ENCODE measurements at places on chromosomes 16 and 17.

DNA sequence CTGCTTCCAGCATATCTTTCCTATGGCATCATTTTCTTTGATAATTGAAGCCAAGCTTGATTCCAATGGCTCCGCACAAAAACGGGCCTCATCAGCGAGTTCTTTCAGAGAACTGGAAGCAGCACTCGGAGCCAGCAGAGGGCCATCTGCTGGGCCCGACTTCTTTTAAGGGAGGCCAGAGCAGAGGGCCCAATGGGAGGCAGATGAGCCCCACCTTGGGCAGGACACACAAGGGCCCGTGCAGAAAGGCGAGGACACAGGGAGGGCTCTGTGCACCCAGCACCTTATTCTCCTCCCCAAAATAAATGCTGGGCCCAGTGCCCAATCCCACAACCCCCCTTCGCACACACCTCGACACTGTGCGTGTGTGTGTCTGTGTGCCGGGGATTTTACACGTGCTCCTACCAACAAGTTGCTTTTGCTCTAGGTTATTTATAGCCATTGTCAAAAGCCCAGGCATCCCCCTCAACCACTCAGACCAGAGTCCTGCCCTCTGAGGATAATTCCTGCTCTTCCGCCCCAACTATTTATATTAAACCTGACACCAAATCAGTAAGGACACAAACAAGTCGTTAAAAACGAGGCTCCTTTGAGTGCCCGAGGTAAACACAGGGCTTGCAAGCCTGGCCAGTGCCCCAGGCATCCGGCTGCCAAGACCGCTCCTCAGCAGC is 6.8 kb downstream of the AXIN2 start:
- no peak for DNase-seq

DNA sequence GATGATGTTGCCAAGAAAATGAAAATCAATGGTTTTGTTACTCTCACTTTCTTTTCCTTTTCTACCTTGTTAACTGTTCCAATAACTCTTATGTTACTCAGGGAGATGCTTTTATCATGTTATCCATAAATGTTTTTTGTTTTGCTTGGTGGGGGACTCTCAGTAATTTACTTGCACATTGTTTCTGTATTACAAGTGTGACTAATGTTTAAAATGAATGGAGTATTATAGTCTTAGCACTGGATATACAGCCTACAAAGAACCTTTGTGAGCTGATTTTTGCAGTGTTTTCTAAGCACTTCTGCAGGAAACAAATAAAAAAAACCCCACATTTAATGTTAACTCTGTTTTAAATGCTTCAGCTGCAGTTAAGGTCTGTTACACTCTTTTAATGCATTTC is 12.1 kb downstream of the VMP1 start:
- no peak for DNase-seq

DNA sequence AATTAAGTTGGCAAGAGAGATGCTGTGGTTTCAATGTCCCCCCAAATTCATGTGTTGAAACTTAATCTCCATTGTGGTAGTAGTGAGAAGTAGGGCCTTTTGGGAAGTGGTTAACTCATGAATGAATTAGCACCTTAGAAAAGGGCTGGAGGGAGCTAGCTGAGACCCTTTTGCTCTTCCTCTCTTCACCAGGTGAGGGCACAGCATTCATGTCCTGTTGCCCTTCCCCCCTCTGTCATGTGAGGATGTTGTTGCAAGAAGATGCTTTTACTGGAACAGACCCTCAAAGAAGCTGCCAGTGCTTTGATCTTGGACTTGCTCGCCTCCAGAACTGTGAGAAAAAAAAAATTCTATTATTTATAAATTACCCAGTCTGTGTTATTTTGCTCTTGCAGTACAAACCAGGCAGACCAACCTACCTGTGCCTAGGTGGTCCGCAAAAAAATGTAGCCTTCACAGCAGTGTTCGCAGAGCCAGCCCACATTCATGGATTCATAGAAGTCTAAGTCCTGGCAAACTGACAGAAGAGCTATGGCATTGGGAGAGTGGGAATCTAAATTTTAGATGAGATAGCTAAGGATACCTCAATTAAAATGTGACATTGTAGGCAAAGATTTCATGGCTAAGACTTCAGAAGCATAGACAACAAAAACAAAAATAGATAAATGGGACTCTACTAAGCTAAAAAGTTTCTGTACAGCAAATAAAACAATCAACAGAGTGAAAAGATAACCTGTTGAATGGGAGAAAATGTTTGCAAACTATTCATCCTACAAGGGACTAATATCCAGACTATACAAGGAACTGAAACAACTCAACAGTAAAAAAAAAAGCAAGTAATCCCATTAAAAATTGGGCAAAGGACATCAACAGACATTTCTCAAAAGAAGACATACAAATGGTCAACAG is 32.0 kb upstream of the ABCA5 start:
- DNase-seq: no peak

GRCh38 chr16:87608400-87608985 is 6.2 kb downstream of the JPH3 start:
- DNase-seq: peak; percentile 84

DNA sequence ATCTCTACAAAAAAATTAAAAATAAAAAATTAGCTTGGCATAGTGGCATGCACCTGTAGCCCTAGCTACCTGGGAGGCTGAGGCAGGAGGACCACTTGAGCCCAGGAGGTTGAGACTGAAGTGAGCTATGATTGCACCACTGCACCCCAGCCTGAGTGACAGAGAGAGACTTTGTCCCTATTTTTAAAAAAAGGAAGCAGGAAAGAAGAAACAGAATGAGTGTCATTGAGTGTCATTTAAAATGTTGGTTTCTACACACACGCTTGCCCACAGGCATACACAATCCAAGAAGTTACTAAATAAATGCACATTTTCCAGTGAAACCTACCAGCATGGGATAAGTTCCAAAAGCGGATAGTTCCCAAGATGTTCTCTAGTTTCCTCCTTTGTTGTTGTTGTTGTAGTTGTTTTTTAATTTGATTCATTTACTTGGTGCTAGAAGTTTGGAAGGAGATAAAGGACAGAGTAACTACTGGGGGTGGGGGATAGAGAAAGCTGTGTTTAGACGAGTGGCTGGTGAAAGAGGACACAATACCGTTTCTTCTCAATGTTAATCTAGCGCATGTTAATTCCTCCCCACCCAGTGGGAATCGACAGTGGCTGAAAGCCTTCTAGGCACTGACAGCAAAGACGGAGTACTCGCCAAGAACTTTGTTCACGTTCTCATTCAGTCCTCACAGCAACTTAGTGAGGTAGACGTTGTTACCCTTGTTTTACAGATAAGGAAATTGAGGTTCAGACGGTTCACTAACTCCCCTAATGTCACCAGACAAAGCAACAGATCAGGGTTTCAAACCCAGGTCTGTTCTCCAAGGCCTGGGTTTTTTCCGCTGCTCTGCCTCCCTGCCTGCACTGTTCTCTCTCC is 17.3 kb downstream of the MRPS23 start:
- DNase-seq: no peak

DNA sequence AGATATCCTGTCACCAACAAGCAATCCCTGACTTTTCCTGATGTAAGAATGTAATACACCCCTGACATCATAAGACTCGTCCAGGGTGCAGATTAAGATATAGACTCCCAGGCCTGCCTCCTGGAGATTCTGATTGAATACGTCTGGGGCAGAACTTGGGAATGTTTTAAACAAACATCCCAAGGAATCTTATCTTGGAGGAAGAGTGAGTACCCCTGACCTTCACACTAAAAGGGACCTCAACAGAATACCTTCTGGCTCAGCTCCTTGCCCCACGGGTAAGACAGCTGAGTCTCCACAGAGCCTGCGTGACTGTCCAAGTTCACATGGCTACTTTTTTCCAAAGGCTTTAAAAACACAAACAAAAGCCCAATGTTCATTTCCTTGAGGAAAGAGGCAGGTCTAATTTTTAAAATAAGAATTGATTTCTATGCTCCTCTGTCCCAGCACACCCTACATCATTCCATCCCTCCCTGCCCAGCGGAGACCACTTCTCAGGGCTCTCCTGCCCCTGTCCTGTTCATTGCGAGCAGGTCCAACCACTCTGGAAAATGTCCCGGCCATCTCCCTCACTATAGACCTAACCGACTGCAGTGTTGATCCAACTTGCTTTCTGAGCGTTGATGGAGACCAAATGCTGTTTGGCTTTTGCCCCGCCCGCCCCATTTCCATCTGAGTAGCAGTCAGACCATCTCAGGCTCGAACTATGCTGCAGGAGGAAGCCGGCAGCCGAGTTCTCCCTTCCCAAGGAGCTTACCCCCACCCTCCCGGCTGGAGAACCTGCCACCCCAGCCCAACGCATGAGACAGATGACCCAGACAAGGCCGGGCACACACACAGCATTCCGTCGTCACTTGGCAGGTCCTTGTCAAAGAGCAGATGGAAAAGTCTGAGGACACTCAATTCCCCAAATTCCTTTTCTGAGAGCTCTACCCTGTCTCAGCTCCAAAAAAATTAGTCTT is 44.1 kb upstream of the MYH10 start:
- no peak for DNase-seq

GRCh38 chr16:67013823-67014633 is 14.9 kb upstream of the CBFB start:
- peak; percentile 89 for DNase-seq

- DNase-seq: no peak
Measured at GRCh38 chr17:67862614-67863217, 37.4 kb downstream of the BPTF start.

DNA sequence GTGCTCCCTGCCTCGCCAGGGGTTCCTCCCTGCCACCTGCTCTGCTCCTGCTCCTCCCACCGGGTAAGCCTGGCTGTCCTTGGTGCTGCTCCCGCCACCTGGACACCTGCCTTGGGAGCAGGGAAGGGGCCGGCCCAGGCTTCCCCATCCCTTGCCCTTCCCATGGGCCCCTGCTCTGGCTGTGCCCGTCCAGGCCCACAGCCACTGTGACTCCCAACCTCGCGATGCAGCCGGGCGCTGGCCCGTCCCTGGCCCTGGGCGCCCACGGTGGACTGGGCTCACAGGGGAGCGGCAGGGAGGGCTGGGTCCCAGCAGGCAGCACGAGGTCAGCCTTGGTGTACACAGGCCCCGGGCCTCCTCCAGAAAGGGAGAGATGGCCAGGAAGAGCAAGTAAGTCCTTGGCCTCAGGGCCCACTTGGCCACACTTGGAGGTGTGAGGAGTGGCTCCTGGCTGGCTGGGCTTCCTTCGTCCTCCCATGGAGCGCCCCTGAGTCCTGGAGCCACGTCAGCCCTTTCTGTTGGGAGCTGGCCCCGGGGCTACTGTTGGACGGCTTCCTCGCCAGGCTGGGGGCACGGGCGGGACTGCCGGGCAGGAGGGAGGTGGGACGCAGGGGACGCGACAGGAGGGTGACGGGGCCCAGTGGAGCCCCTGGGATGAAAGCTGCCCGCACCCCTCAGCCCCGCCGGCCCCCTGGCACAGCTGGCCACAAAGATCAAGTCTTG is 15.3 kb downstream of the ENGASE start:
- no peak for DNase-seq

DNA sequence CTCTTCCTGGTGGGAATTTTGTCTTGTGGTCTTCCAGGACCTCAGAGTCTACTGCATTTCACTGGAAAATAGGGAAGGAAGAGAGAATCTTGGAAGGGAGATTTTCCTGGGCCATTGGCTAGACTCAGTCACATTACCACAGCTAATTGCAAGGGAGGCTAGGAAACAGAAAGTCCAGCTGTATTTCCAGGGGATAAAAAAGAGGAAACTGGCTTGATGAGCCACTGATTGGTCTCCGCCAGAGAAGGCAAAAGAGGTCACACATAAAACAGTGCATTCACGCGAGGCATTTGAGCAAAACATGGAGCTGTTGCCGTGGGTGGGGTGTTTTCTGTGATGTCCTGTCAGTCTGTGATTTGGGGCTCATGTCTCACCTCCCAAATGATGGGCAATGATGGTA is 345.3 kb downstream of the FOXL1 start:
- no peak for DNase-seq

DNA sequence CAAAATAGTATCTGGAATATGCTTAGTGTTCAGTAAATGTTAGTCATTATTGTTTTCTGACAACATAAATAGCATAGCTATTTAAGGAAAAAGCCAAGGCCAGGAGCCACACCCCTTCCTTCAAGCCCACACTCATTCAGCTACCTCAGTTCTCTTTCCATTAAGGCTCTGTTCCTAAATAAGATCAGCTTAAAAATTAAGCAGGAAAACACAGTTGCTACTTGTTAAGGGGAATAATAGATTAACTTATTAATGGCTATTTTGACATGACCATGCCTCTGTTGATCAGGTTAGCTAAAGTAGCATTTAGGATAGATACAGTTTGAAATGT is 158.1 kb downstream of the CHD9 start:
- no peak for DNase-seq

GRCh38 chr16:3246876-3247275 is 9.6 kb downstream of the MEFV start:
- DNase-seq: no peak

- no peak for DNase-seq
Measured at GRCh38 chr17:3762922-3763776, 37.8 kb downstream of the ITGAE start.

- DNase-seq: no peak
Measured at GRCh38 chr16:68676113-68676860, 31.2 kb downstream of the CDH3 start.

DNA sequence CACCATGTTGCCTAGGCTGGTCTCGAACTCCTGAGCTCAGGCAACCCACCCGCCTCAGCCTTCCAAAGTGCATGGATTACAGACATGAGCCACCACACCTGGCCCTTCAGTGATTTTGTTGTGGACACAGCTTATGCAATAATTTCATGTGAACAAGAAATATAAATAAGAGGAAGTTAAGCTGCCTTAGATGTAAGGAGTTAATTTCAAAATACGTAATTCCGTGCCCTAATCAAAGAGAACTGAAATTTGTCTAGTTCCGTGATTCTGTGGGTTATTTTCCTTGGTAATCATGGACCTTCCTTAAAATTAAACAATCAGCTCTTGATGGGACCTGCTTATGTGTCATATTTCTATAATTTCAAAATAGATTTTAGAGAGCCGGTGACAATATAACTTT is 11.9 kb downstream of the TVP23A start:
- no peak for DNase-seq

DNA sequence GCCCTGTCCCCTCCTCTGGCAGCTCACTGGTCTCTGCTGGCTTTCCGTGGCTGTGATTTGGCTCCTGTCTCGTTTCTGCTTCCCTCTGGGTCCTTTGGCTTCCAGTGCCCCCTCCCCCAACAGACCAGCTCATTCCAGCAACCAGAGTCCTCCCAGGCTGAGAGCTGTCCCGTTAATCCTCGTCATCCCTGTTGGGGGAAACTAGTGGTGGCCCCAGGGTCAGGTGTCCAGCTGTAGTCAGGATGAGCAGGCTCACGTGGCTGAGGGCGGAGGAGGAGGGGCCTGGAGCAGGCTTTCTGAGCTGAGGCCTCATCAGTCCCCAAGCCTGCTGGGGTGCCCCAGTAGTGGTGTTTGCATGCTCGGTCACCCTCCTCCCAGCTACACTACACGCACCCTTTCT is 10.7 kb upstream of the CBX4 start:
- no peak for DNase-seq

- DNase-seq: no peak
Measured at GRCh38 chr17:47990962-47991731, 20.2 kb downstream of the CDK5RAP3 start.

DNA sequence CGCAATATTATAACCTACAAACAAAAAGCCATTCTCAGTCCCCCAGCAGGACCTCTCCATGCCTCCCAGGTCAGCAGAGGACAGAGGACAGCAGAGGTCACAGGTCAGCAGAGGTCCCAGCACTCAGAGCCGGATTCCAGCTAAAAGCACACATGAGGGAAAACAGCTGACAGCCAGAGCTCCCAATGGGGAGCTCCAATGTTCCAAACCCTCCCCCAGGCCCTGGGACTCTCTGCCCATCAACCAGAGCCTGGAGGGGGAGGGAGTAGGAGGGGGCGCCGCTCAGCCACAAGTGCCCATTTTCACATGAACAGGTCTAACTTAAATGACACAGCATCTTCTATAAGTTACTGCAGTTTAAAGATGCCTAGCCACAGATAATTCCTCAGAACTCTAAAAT is 77.5 kb downstream of the ANKRD11 start:
- DNase-seq: no peak

- DNase-seq: peak; percentile 58
Measured at GRCh38 chr16:14539631-14540030, 90.4 kb downstream of the PARN start.

Measured in adipocyte (in vitro differentiated cells).